Activated B cell treated with CpG ODN at 0.5 μM for 24 hours (primary cell): ENCODE measurements at places on chromosomes 2 and 18.

GRCh38 chr2:218229239-218229638 is 12.2 kb downstream of the ARPC2 start:
- DNase-seq: no peak

GRCh38 chr2:9347411-9347881 is 75.9 kb downstream of the ITGB1BP1 start:
- DNase-seq: no peak

DNA sequence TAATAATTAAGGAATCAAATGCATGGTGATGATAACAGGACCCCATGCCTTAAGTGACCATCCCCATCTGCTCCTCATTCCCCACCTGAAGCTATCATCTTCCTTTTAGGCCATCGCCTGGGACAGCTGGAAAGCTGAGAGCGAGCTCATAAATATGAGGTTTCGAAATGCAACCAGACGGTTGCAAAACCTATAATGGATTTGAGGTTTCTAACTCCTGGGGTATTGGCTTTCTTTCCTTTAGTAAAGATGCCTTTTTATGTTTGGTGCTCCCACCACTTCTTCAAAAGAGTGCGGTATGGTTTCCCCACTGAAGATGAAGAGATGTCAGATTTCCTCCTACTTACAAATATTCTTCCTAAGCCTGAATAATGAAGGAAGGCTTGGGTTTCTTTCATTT is 1589.5 kb upstream of the PIK3C3 start:
- DNase-seq: no peak

DNA sequence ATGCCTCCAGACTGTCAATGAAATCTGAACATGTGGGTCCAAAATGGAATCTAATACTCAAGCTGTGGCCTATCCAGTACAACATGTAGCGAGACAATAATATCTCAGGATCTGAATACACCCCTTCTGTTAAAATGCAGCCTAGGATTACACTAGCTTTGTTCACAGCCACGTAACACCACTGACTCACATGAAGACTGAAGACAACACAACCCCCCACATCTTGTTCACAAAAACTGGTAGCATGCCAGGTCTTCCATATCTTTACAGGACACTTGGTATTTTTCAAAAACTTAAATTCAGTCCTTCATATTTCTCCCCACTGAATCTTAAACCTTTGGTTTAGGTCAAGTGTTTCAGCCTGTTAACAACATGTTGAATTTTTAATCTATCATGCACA is 84.2 kb downstream of the SLC8A1 start:
- no peak for DNase-seq
